ENCODE measurements at places on chromosomes 1 and 21.
A peak's percentile ranks its signal among the peaks of the same experiment; 100 is the strongest.

GRCh38 chr1:159922511-159923202, 2.6 kb downstream of the TAGLN2 start:
- no peak for DNase-seq

GRCh38 chr1:22710701-22711049, at the start of gene EPHB2:
Gene EPHB2, plus strand, starts transcription at chr1:22710839. Its CDS starts 144 bp downstream, at chr1:22710983.
- no peak for DNase-seq

DNA sequence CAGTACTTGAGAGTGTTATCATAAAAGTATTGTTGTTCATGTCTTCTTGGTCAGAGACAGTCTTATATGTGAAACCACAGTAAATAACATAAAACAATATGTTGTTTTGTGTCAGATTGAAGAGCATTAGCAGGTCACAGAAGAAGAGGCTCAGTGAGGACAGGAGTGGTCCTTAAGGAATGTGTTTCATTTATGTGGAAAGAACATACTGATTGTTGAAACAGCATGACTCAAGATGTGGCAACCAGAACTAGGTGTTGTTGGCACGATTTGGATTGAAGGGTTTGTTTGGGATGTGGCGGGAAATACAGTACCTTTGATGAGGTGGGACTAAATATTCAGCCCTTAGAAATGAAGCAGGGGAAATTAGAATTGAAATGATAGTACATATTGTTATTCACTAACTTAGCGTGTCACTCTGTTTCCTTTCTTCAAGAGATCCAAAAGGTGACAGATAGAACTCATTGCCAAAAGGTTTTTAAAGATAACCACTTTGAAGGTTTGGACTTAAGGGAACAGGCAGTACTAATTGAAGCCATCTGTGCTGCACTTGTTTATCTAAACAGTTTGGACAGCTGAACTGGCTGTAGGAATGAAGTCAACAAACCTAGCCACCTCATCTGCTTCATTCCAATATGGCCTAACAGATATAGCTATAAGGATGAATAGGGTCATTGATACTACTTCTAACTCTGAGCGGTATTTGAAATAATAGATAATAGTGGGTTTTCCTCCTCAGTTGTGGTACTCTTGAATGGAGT, 14.4 kb downstream of the RALGPS2 start:
- no peak for DNase-seq

DNA sequence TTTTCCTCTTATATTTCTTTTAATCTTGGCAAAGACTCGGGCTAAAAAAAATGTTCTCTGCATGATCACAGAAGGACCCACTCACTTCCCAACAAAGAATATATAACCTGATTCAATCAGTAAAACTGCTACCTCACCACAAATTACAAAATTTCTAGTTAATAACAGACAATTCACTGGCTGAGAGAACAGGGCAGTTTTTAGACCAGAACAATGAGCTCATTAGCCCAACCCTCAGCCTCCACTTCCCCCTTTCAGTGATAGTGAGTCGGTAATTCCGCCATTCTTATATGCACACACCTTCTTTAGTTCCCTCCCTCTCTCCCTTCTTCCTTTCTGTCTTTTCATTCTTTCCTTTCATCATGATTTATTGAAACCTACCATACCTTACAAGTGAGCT, 8.9 kb downstream of the SIPA1L2 start:
- no peak for DNase-seq

DNA sequence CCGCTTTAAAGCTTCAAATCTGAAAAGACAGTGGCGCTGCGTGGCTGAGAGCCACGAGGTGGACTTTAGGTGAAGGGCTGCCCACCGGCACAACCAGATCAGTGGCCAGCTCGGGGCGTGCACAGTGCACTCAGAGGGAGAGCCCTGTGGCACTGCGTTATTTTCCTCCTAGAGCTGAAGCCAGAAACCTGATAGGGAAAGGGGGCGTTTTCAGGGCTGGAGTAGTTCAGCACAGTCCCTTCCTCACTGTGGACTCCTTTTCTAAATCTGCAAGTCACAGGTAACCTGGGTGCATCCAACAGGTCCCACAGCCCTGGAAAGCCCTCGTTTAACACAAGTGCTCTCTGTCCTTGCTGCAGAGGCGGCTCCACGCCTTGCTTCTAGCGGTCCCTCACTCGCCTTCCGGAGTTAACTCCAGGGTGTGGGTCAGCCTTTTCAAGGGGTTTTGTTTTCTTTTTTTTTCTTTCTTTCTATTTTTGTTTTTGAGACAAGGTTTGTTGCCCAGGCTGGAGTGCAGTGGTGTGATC, 81.2 kb downstream of the GALNT2 start:
- DNase-seq: no peak

- DNase-seq: no peak
These were observed 367.7 kb downstream of the NEGR1 start for GRCh38 chr1:71914626-71915025.

GRCh38 chr1:30806381-30807317, 49.1 kb upstream of the LAPTM5 start:
- no peak for DNase-seq

- no peak for DNase-seq
These were observed 14.6 kb downstream of the CHIT1 start for GRCh38 chr1:203214871-203215270.

DNA sequence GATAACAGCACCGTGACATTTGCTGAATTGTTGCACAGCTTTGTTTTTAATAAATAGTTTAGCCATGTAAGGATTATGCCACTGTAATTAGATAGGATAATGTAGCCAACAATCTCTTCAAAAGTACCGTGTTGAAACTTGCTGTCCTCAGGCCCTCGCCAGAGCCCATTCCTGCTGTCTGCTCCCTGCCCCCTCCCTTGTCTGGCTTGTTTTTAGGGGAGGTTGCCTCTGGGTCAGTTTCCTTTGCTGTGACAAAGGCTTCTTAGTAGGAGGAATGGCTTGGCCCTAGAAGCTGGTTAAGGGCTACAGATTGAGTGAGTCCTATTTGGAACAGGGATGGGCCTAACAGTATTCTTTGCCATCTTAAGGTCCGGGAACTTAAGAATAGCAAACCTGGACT, 107.9 kb downstream of the LMO4 start:
- no peak for DNase-seq

DNA sequence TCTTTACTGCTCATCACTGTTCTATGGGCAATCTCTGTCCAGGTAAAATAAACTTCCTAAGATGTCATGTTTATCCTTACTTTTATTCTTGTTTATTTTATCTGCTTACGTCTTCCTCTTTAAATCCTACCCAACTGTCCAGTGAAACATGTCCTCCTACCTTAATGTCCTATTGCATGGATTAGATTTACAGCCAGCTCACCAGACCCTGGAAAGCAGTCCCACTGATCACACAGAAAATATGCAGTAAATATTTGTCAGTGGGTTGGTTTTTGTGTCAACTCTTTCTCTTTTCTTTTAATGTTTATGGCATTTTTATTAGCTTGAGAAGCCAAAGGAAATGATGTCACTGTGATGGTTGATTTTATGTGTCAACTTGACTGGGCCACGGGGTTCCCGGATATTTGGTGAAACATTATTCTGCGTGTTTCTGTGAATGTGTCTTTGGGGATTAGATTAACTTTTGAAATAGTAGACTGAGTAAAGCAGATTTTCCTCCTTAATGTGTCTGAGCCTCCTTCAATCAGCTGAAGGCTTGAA, 258.3 kb downstream of the SRGAP2C start:
- DNase-seq: no peak

- no peak for DNase-seq
These were observed 18.6 kb downstream of the NKAIN1 start for GRCh38 chr1:31221072-31221471.

DNA sequence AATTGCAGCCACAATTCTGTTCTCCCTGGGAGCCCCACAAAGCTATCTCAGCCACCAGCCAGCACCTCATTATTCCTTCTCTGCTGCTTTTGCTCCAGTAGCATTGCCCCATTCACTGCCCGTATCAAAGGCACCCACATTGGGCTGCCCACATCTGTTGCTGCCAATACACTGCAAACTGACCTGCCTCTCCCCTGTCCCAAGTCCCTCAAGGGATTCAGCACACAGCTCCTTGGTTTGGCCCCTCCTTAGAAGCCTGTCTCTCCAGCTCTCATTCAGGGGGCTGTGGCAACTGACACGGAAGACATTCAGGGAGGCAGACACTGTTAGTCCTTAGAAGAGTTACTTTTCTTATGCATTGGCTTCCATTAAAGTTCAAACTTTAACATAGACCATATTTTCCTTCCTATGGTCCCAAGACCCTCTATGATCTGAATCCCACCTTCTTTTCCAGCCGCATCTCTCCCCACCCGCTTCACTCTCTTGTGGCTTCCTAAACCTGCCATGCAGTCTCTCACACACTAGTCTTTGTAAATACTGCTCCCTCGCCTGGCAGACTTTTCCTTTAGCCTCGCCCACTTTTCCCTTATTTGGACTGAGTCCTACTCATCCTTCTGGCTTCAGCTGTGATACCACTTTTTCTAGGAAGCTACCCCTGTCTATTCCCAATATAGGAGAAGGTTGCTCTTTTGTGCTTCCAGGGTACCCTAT, 19.3 kb upstream of the KLHDC8A start:
- DNase-seq: no peak

- peak; percentile 92 for DNase-seq
These were observed 2.8 kb upstream of the C1orf162 start for GRCh38 chr1:111471012-111471411.

DNA sequence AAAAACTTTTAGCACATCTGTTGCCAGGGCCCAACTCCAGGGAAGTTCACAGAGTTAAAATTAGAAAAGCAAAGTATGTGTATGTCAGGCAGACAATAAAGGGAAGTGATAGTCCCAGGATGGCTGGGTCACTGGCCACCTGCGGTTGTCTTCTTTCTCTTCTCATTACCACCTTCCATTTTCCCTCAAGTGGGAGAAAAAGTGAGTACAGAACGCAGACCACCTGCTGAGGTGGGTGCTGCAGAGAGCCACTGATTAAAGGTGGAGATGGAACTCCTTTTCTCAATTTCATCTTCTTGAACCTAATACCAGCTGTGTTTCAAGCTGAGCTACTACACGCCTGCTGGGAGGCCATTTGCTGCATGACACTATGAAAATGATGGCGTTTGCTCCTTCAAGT, 88.8 kb upstream of the PDE4B start:
- no peak for DNase-seq

DNA sequence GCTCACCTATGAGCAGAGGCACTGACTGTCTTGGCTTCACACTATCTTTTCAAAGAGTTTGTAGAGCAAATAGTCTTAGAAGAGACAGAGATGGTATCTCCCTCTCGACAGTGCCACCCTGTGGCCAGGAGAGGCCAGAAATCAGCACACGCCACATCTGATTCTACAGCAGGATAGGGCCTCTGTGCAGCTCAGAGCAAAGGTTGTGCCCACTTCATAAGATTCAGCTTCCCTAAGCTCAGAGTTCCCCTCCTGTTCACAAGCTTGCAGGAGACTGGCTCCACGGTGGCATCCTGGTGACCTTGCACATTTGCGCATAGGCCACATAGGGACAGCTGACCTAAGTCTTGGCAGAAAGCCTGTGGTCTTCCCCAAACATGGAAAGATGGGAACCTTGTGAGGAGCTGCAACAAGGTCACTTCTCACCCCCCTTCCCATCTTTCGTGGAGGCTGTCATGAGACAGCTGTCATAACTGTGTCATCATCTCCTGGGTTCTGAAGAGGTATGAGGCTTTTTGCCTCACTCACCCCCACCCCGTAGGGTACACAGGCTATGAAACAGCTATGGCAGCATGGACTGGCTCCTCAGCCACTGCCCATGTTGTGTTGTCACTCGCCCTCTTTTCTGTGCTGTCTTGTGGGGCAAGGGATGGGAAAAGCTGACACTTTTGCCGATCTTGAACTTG, 3.0 kb downstream of the ITLN2 start:
- DNase-seq: peak; percentile 6

DNA sequence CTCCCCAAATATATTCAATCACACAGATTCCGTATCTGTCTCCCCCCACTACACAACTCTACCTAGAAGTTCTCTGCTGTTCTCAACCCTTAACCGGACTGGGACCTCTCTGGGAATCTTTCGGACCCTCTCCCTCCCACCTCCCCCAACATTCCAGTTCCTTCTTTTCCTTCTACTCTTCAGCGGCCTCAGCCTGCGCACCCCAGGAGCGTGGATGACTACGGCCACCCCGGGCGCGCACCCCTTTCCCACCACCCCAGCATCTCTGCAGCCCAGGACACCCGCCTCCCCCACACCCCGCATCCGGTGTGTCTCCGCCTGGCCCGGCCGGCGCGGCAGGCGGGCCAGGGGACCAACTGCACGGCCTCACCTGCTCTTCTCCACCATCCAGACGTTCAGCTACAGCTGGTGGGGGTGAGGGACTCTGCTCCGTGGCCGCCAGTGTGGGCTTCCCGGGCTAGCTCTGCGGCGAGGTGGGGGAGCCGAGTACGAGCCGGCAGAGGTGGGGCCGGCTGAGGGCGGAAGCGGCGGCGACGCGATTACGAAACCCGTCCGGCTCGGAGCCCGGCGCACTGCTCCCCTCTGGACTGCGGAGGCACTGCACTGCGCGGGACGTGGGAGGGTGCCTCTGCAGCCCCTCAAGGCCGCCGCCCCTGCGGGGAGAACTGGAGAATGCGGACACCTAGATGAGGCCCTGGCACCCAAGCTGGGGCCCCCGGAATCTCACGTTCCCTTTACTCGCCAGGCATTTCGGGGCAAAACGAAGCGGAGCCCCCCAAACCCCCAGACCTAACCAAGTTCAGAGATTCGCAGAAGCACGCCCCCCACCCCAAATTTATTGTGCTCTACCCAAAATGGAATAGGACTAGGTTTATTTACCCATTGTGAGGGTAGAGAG, at the start of gene CDC42SE1:
CDC42SE1 (minus strand) TSS at position 514 of the 898 bp plus-strand sequence. CDS start 3,892 bp downstream, outside the sequence.
- peak; percentile 69 for DNase-seq

GRCh38 chr1:222546091-222546490, 1.8 kb downstream of the HHIPL2 start:
- no peak for DNase-seq

DNA sequence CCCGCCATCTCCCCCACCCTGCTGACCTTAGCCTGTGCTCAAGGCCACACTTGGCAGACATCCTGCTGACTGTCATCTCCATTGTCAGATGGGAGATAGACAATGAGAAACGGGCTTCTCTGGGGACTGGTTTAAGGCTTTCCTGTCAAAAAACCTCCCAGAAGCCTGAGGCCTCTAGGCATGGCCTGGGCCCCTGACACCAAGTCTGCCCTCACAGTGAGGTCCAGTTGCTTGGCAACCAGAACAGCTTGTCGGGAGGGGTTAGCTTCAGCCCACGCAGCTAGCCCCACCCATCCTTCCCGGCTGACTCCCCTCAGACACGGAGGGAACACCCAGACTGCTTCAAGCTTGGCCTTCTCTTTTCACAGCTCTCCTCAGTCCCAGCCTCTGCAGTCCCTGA, 11.0 kb downstream of the PLEKHA6 start:
- no peak for DNase-seq

GRCh38 chr1:96713649-96714048, 7.9 kb upstream of the PTBP2 start:
- DNase-seq: no peak

DNA sequence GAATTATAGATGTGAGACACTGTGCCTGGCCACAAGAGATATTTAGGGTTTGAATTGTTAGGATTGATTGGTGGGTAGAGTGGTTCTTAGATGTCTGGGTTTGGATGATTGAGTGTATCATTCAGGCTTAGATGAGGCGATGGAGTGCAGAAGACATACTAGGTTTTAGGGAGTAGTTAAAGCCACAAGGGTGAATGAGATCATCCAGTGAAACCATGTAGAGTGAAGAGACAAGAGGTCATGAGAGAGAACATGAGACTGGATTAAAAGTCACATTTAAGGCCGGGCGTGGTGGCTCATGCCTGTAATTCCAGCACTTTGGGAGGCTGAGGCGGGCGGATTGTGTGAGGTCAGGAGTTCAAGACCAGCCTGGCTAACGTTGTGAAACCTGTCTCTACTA, 37.2 kb downstream of the ZFYVE9 start:
- DNase-seq: no peak

GRCh38 chr1:201054091-201054543, 30.6 kb upstream of the KIF21B start:
- no peak for DNase-seq

All from GF-D8 (cell line).